ENCODE measurements at places on chromosomes 3 and 15. TPM values are rescaled to one million over a fixed set of nuclear protein-coding genes. Genes with fewer than 3 reads are reported as not detected.

Gene GOLGA6B
- total RNA-seq = not detected

Gene IP6K1
- 28.2 TPM for total RNA-seq

Gene TKT
- total RNA-seq = 594 TPM

Gene FBLN2
- total RNA-seq = 664 TPM

Gene TMEM40
- not detected for total RNA-seq

Gene PARP3
- total RNA-seq = 13.4 TPM

Gene ANKRD63
- not detected for total RNA-seq

Gene SLC6A11
- total RNA-seq = not detected

Gene NTRK3
- total RNA-seq = not detected

Gene TM4SF4
- not detected for total RNA-seq

Gene ARNT2
- total RNA-seq = 22.0 TPM

Gene SLC2A2
- not detected for total RNA-seq

Gene DPP8
- 14.5 TPM for total RNA-seq

Gene WNT5A
- 13.1 TPM for total RNA-seq

Gene VILL
- 7.0 TPM for total RNA-seq

Gene SPRED1
- 15.5 TPM for total RNA-seq

Gene GOLGA6L7
- not detected for total RNA-seq

Gene TM6SF1
- total RNA-seq = 0.60 TPM

Gene CCR2
- total RNA-seq = not detected

Gene PLS1
- 0.09 TPM for total RNA-seq

Gene TMCO5A
- not detected for total RNA-seq

Gene STX19
- total RNA-seq = 2.8 TPM

Gene TMPRSS7
- total RNA-seq = not detected

Gene NRG4
- not detected for total RNA-seq

Gene CLDN16
- total RNA-seq = not detected

Gene SLC51B
- not detected for total RNA-seq

Gene ERICH6
- not detected for total RNA-seq

Gene TXNRD3
- 9.0 TPM for total RNA-seq

Gene CGGBP1
- total RNA-seq = 31.7 TPM

Gene AVEN
- total RNA-seq = 24.1 TPM

Gene TGM5
- not detected for total RNA-seq

Gene DUOX1
- not detected for total RNA-seq

Gene KIF7
- total RNA-seq = 13.8 TPM

Gene ISL2
- total RNA-seq = 0.12 TPM

Gene GREM1
- total RNA-seq = 3.6 TPM

Gene VPS13C
- 23.2 TPM for total RNA-seq

Gene SPATA12
- not detected for total RNA-seq

Gene ZDHHC3
- total RNA-seq = 65.3 TPM

Gene SLCO2A1
- 0.47 TPM for total RNA-seq

Gene GOLGA8Q
- not detected for total RNA-seq

Gene CLDN18
- total RNA-seq = not detected

Gene AHSG
- total RNA-seq = not detected

Gene CD200
- 39.3 TPM for total RNA-seq

Gene RNF111
- 10.9 TPM for total RNA-seq

Gene IL5RA
- not detected for total RNA-seq

Gene CYP8B1
- total RNA-seq = not detected

Gene RARB
- total RNA-seq = 3.4 TPM

Gene GALNT15
- 1.3 TPM for total RNA-seq

Gene PEX5L
- total RNA-seq = not detected

Gene ADAMTS17
- total RNA-seq = 1.5 TPM

Gene SLC38A3
- not detected for total RNA-seq

Gene CEMIP
- 538 TPM for total RNA-seq
